ENCODE measurements at places on chromosomes 2 and 18.
A peak's percentile ranks its signal among the peaks of the same experiment; 100 is the strongest.

- no peak for DNase-seq
Observed at GRCh38 chr2:3195641-3196476, 181.8 kb downstream of the EIPR1 start.

- DNase-seq: no peak
Observed at GRCh38 chr2:180570864-180571263, 409.5 kb upstream of the UBE2E3 start.

- DNase-seq: no peak
Observed at GRCh38 chr2:2764001-2764355, 432.9 kb upstream of the MYT1L start.

- no peak for DNase-seq
Observed at GRCh38 chr18:46401486-46402070, 255.4 kb downstream of the LOXHD1 start.

DNA sequence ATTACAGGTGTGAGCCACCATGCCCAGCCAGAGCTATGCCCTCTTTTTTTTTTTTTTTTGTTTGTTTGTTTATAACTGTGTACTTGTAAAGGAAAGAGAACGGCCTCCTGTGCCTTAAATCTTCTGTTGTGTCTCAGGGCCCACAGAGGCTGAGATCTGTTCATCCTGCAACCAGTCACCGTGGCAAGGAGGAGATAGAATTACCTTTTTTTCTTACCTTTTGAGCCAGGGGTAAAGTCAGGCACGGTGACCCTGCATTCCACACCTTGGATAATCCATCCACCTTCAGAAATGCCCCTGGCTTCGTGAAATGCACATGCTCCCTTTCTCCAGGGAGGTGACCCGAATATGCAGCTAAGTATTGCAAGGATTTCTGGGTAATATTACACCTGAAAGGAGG lies 12.8 kb downstream of the NEDD4L start:
- DNase-seq: no peak

DNA sequence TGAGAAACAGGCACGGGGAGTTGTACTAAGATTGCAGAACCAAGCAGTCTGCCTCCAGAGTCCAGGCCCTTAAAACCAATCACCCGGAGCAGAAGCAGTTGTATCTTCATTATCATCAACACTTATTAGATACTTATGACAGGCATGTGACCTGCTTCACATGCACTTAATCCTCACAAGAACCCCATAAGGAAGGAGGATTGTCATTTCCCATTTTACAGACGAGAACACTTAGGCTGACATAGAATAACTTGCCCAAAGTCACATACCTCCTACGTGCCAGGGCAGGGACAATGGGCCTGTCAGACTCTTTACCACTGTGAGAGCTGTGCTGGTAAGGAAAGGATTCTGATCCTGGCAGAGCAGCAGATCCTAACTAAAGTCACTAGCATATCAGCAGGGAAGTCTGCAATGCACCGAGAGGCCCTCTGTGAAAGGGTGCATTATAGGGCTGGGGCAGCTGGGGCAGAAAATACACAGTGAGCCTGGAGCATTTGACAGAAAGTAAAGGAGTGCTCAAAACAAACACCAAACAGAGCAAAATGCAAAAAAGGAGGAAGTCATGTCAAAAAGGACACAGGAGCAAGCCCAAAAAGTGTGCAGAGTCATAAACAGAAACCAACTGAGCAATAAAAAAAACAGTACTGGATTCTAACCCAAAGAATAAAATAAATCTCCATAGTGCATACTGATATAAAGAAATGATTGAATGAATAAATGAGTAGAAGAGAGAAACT lies 55.9 kb upstream of the SP3 start:
- DNase-seq: no peak

DNA sequence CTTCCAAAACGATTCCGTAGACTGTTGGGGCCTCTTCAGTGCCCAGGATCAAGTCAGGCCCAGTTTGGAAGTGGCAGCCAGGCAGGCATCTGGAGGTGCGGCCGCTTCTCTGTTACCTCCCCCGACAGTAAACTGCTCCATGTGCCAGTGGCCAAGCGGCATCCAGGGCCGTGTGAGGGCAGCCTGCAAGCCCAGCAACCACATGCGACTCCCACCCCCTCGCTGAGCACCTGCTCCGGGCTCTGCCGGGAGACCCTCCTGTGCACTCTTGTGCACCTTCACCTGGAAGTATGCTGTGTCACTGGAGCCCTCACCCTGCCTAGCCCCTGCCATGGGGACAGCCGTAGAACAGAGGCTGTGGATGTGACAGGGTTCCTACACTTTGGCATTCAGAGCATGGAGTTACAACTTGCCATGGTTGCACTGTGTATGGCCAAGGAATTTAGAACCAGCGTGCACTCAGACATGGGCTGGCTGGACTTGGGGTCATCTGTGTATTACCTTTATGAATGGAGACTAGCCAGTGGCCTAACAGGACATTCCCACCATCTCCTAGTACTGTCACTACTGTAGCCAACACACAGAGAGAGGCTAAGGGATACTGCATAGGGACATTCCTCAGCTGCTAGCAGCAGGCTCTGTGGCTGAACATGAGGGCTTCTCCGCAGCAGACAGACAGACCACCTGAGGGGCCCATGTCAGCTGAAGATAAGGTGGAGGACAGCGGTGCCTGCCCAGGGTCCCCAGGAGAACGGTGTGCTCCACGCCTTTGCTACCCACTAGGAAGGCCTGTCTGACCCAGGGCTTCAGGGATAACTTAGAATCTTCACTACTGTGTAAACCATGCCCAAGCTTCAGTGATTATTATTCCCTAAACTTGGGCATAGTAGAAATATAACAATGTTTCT lies 25.0 kb upstream of the FAHD2A start:
- DNase-seq: no peak

DNA sequence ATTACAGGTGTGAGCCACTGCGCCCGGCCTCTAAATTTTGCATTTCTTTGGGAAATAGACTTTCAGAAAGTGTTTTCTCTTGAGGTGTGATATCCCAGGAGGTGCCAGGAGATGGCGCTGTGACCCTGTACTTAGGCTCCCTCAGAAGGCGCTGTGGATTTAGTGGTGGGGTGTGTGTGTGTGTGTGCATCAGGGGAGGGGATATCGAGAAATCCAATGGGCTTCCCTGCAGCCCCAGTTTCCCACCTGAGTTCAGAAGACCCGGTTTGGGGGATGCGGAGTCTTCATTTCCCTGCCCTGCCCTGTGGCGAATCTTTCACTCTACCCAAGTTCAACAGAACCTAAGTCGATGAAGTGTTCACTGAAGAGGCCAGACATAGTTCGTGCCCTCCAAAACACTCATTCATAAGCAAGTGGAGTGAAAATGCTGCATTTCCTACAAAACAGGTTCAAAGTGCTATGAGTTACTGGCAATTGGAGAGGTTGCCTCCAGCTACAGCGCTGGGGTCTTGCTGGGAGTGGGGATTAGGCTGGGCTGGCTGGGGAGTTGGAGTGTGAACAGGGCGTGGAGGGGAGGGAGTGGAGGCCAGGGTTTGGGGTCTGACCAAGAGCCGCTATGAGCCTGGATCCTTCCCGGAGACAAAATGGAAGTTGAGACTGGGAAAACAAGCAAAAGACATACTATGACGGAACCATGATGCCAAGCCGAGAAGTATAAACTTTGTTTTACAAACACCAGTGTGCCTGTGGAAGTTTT lies 6.5 kb upstream of the WNT6 start:
- peak; percentile 42 for DNase-seq

DNA sequence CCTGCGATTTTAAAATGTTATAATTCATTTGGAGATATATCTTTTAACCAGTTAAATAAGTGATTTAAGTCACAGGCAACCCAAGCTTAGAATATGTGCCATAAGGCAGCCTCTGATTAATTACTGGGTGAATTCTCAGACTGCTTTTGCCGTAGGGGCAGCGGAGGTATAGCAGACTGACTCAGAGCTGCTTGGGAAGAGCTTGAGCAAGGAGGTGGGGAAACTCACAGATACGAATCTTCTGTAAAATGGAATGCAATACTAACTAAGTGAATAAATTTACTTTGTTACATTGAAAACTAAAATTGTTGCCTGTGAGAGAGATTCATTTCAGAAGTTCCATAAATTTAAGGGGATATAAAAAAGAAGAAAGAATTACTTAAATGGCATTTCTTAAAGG lies 115.4 kb downstream of the KYNU start:
- no peak for DNase-seq

- no peak for DNase-seq
Observed at GRCh38 chr18:25180973-25181548, 170.9 kb downstream of the ZNF521 start.

DNA sequence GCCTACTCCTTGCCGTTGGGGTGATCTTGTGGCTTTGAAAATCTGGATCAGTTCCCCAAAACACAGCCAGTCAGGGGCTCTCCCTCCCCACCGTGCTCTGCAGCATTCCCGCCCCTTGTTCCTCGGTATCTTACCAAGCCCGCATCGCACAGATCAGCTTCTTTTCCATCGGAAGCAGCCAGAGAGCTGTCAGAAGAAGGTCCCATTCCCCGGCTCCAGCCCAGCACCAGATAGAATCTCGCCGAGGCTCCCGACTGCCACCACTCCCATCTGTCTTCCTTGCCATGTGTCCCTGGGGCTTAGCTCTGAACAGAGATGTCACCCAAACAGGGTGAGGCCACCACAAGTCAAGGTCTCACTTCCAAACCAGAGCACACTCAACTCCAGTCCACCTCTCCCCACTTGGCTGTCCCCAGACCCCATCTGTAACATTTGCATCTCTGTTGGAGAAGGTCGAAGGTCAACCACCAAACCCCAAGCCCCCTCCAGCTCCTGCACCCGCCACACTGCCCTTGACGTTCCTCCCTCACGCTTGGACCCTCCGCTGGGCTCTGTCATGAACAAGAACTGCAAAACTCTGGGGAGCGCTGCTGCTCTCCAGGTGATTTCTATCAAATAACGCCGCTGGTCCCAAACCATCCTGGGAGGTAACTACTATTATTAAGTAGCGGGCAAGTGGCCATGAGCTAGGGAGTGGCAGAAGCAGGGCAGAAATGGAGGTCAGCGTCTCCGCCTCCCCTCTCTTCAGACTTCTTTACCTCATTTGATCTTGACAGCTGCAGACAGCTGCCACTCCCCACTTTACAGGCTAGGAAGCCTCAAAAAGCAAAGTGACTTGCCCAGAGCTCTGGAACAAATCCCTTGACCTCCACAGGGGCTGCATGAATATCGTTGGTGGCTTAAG lies 70.0 kb upstream of the TAF1B start:
- no peak for DNase-seq

DNA sequence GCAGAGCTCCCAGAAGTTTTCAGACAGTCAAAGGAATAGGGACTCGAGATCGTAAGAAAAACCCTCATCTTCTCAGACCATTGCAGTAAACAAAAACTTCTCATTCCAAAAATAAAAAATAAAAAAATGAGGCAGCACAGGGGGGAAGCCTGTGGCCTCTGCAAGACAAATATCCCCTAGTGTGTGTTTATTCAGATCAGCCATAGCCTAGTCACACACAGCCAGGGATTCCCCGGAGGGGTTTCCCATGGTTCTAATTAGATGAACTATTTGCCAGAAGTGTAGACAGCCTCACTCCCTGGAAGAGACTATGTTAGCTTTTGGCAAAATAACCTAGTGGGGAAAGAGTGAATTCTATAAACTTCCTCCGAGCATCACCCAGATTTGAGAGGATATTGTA lies 122.9 kb upstream of the KLF7 start:
- DNase-seq: no peak

DNA sequence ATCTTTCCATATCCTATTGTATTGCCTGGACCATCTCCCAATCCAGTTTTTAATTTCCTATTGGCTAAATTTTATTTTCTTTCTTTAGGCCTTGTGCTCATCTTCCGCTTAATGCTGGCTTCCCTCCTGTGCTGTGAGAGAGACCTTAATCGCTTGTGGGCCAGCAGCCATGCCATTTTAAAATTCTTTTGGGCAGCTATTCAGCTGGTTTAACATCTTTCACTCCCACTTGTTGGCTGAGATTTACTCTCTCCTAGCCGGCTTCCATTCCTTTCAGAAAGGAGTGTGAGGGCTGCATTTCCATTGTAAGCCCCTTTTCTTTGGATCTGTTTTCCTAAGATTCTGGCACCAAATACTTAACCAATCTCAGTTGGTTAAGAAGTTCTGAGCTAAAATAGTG lies 140.9 kb upstream of the RASGRP3 start:
- DNase-seq: no peak

DNA sequence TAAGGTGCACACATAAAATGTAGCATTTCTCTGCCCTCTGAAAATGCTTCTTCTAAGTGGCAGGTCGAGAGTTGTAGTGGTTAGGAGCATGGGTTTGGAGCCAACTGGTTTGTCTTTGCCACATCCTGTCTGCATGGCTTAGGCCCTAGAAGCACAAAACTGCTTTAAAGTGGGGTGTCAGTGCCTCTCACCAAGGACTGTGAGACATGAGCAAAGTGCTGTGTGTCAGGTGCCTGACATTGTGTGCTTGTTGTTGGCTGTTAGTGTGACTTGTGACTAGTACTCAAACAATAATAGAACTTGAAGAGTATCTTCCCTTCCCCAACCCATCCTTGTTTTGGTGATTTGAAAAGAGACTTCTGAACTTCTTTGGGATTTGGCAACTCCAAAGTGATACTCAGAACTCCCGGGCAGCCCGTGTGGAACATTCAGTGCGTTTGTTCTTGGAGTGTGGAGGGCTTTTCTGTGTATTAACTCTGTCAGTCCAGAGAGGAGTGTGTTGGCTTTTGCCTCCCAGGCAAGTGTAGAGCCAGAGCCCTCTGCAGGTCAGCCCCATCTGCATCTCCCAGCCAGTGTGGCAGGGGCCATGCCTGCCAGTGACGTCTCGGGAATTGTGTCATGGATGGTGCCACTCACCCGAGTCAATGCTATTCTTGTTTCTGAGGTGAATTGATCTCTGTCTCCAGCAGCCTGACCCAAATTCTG lies 5.0 kb downstream of the MGAT5 start:
- DNase-seq: peak; percentile 25

GRCh38 chr2:236177967-236178889 lies 10.0 kb upstream of the GBX2 start:
- DNase-seq: peak; percentile 56

GRCh38 chr2:100625717-100626116 lies 62.9 kb downstream of the PDCL3 start:
- no peak for DNase-seq

DNA sequence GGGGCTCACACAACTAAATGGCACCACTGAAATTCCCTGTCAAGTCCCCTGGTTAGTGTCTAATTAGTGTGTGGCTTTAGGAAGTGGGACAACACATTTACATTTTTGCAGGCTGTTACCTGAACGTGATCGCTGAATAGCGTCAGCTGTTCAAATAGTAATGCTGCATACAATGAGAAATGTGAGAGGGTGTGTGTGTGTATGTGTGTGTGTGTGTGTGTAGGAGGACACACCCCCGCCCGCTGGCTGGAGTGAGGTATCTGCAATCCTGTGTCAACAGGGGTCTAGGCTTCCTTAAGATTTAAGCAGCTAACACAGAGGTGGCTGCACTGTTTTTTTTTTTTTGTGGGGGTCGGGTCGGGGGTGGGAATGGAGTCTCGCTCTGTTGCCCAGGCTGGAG lies 4.8 kb upstream of the LYPD6B start:
- no peak for DNase-seq

- DNase-seq: peak; percentile 39
Observed at GRCh38 chr18:6610466-6610865, 119.0 kb upstream of the ARHGAP28 start.

GRCh38 chr2:181464966-181465365 lies 7.8 kb downstream of the ITGA4 start:
- no peak for DNase-seq
